ENCODE measurements at places on chromosomes 2 and 18. TPM values are rescaled to one million over a fixed set of nuclear protein-coding genes. Genes with fewer than 3 reads are reported as not detected.
A peak's percentile ranks its signal among the peaks of the same experiment; 100 is the strongest.

DNA sequence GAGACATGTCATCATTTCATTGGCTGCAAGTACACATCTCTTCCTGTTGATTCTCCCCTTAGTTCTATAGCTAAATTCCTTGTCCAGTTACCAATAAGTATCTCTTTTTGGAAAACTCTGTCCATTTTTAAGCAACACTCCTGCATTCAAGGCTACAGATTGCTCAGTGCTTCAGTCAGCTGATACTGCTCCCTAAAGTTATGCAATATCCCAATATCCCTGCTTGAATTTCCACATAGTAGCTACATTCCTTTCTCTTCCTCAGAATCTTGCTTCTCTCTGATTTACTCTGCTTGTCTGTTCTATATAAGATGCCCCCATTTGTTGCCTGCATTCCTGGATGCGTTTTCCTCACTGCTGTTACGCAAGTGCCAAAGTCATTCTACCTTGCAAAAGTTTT is 109.8 kb downstream of the PARD3B start:
- DNase-seq, result no peak

GRCh38 chr2:48946449-48947048 is 191.0 kb upstream of the LHCGR start:
- peak; percentile 42 for DNase-seq

The PARD3B gene
- total RNA-seq, result 14.7 TPM

The CROCC2 gene
- not detected for total RNA-seq
